Glutamatergic neuron (in vitro differentiated cells): ENCODE measurements at places on chromosomes 12 and 14. TPM values are rescaled to one million over a fixed set of nuclear protein-coding genes. Genes with fewer than 3 reads are reported as not detected.

- no peaks in the 10 kb centered on the region for H3K27me3 ChIP-seq
- H3K4me1 ChIP-seq = no peaks in the 10 kb centered on the region
- no peak overlapping the region for H3K27ac ChIP-seq
- no peak for DNase-seq
- H3K36me3 ChIP-seq = no peaks in the 10 kb centered on the region
- H3K4me3 ChIP-seq = no peak overlapping the region
Observed at GRCh38 chr14:53491256-53491883, 338.2 kb upstream of the DDHD1 start.

DNA sequence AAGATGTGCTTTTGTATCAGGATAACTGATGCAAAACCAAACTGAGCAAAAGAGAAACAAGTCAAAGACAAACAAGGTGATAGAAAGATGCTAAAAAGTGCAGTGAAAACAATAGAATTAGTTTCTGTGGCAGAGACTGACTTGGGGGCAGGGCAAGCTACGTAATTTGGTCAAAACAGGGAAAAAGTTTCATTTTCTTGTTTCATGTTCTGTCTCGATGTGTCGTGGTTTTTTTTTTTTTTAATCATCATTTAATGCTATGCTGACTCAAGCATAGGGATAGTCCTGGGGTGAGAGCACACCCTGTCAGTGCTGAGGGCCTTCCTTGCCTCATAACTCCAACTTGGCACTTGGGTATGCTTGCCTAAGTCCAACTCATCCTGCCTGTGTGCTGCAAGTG, 144.1 kb upstream of the PTPRQ start:
- H3K27ac ChIP-seq = no peak overlapping the region
- no peak overlapping the region for H3K4me3 ChIP-seq
- no peak for DNase-seq
- H3K36me3 ChIP-seq = no peaks in the 10 kb centered on the region
- no peaks in the 10 kb centered on the region for H3K27me3 ChIP-seq

GRCh38 chr12:34387711-34388635, 365.7 kb downstream of the ALG10 start:
- no peak overlapping the region for H3K27ac ChIP-seq
- H3K4me3 ChIP-seq = no peak overlapping the region
- H3K27me3 ChIP-seq = peaks cover 2% of the 10 kb centered on the region
- no peak for DNase-seq
- no peaks in the 10 kb centered on the region for H3K36me3 ChIP-seq

- H3K36me3 ChIP-seq = no peaks in the 10 kb centered on the region
- no peaks in the 10 kb centered on the region for H3K4me1 ChIP-seq
- no peaks in the 10 kb centered on the region for H3K27me3 ChIP-seq
- no peak overlapping the region for H3K4me3 ChIP-seq
Observed at GRCh38 chr14:27372771-27373170, 774.9 kb upstream of the NOVA1 start.

DNA sequence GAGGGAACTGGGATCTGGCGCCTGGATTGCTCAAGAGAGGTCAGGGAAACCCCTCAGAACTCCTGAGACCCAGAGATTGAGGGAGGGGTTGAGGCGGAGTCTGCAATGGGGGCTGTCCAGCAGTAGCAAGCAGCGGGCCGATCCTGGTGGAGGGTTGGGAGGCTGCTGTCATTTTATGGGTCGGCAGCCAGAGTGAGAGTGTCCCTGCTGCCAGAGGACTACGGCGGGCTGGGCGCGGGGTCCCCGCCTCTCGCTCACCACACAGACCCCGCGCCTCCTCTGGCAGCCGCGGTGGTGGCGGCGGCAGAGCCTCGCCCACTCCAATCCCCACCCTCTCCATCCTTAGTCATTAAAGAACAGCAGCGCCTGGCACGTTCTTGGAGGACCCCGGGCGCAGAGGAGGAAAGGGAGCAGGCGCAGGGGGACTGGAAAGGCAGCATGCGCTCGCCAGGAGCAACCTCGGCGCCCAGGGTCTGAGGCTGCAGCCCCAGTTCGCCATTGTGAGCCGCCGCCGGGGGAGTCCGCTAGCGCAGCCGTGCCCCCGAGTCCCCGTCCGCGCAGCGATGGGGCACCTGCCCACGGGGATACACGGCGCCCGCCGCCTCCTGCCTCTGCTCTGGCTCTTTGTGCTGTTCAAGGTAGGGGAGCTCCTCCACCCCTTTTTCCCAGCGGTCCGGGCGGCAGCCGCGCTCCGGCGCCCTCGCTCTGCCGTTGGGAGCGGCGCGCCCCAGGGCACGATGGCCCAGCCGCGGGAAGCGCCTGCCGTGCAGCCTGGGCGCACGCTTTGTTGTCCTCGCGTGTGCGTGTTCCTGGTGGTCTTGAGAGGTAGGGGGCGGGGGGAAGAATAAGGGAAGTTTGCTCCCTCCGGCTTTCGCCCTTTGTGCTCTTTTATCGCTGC, at the start of gene PTPRO:
TSS of gene PTPRO (plus strand) at position 345 of the 898 bp plus-strand sequence.
- peak within 1 kb of the TSS; percentile 93 for H3K27ac ChIP-seq
- H3K36me3 ChIP-seq = no peaks in the 10 kb centered on the region
- peaks cover 17% of the 10 kb centered on the region for H3K4me1 ChIP-seq
- peak within 1 kb of the TSS; percentile 83 for H3K4me3 ChIP-seq

DNA sequence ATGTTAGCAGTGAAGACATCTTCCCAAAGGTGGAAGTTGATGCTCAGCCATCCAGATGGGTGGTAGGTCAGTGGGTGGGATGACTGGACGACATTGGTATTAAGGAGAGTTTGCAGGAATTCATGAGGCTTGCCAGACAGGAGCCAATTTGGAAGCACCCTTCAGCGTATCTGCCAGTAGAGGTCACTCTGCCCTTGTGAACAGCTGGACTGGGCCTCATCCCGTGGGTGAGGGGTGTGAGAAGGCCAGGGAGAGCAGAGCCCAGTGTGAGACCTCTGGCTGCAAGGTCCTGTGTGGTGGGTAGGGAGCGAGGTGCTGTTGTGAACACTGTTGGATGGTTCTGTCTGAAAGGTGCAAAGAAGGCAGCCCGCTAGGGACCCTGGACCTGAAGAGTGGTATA, 37.7 kb downstream of the SLC5A8 start:
- no peaks in the 10 kb centered on the region for H3K36me3 ChIP-seq
- H3K4me3 ChIP-seq = no peak overlapping the region
- DNase-seq = peak; percentile 57

DNA sequence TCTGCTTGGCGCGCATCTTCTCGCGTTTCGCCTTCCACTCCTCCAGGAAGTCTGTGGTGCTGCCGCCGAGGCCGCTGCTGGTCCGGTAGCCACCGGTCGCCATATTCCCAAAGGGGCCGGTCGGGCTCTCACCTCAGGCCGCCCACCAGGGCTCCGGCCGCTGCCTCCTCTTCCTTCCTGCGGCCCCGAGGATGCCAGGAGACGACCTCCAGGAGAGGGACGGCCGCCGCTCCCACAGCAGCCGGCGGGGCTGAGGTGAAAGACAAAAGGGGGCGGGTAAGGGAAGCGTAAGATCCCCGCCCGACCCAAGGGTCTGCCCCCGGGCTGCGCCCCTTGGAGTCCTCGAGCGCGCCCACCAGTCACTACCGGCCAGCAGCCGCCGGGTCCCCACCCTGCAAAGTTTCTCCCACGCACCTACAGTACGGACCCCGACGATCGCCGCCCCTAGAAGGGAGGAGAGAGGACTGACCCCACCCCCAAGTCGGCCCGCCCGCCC, 574 bp downstream of the PAWR start:
- peak overlapping the region; percentile 84 for H3K4me3 ChIP-seq
- H3K36me3 ChIP-seq = no peaks in the 10 kb centered on the region
- no peaks in the 10 kb centered on the region for H3K4me1 ChIP-seq
- peaks cover 3% of the 10 kb centered on the region for H3K27me3 ChIP-seq
- peak; percentile 53 for DNase-seq

GRCh38 chr14:77848031-77848430, 48.1 kb downstream of the ADCK1 start:
- H3K27me3 ChIP-seq = no peaks in the 10 kb centered on the region
- H3K4me3 ChIP-seq = no peak overlapping the region
- DNase-seq = no peak
- no peaks in the 10 kb centered on the region for H3K36me3 ChIP-seq
- no peak overlapping the region for H3K27ac ChIP-seq

DNA sequence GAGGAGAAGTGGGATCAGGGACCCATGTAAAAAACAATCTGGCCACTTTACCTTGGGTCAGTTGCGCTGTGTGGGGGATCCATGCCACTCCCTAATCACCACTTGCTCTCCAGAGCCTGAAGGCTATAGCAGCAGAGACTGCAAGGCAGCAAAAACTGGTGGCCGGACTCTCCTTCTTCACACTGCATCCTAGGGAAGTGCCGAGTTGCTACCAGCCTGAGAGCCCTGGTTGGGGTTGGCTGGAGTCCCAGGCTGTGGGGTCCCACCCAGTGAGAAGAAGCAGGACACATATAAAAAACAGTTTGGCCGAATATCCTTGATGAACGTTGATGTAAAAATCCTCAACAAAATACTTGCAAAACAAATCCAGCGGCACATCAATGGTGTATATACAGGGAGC, 341.2 kb downstream of the AEBP2 start:
- no peak overlapping the region for H3K27ac ChIP-seq
- H3K4me1 ChIP-seq = peaks cover 7% of the 10 kb centered on the region
- peaks cover 6% of the 10 kb centered on the region for H3K36me3 ChIP-seq
- DNase-seq = no peak
- no peak overlapping the region for H3K4me3 ChIP-seq

GRCh38 chr14:42556551-42556950, 949.9 kb downstream of the LRFN5 start:
- H3K27me3 ChIP-seq = peaks cover 2% of the 10 kb centered on the region
- no peak overlapping the region for H3K27ac ChIP-seq
- H3K36me3 ChIP-seq = no peaks in the 10 kb centered on the region

Gene RFLNA
- 36.9 TPM for total RNA-seq

Gene NKX2-1
- not detected for total RNA-seq

Gene CD163
- total RNA-seq = 20.6 TPM

Gene MORN3
- 1.2 TPM for total RNA-seq

Gene KRT6C
- total RNA-seq = not detected

Gene KRT71
- total RNA-seq = not detected

Gene AVPR1A
- not detected for total RNA-seq

Gene IGF1
- total RNA-seq = not detected

Gene OVCH1
- total RNA-seq = not detected

Gene RHNO1
- 14.8 TPM for total RNA-seq

Gene KRT82
- total RNA-seq = not detected

Gene RAB3IP
- total RNA-seq = 18.2 TPM
